GM23248 (cell line): ENCODE measurements at places on chromosomes 16 and 17.

DNA sequence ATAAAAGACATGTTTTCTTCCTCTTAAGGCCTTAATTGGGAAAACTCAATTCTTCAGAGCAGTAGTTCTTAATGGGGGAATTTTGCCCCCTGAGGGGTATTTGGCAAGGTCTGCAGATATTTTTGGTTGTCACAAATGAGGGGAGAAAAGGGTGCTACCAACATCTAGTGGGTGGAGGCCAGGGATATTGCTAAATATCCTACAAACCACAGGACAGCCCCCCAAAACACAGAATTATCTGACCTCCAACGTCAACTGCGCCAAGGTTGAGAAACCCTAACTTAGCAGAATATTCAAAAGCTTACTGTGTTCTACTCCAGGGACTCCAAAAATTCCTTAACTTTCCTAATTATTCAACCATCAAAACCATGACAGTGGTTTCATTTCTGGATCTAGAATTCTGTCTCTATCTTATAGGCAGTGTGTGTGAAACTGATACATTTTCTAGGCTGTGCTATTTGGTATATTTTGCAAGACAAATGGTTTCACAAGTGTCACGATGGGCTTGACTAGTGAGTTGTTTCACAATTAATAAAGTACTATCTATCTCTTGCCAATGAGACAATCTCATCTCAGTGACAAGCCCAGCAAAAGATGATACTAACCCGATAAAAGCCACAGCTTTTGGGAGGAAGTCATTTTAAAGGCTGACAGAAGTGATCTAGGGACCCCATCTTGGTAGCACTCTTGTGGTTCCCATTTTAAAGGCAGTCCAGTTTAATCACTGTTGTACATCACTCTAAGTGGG is 14.7 kb downstream of the TXNDC11 start:
- DNase-seq, result no peak

GRCh38 chr16:79835194-79835593 is 234.7 kb upstream of the MAF start:
- DNase-seq, result no peak

- DNase-seq, result no peak
These were observed 7.5 kb downstream of the FLOT2 start for GRCh38 chr17:28889996-28890395.

- DNase-seq, result no peak
These were observed 84.5 kb downstream of the TNRC6C start for GRCh38 chr17:78043031-78043430.

GRCh38 chr16:79463841-79464240 is 136.7 kb downstream of the MAF start:
- no peak for DNase-seq

GRCh38 chr17:81203136-81203535 is 19.6 kb downstream of the CEP131 start:
- no peak for DNase-seq

DNA sequence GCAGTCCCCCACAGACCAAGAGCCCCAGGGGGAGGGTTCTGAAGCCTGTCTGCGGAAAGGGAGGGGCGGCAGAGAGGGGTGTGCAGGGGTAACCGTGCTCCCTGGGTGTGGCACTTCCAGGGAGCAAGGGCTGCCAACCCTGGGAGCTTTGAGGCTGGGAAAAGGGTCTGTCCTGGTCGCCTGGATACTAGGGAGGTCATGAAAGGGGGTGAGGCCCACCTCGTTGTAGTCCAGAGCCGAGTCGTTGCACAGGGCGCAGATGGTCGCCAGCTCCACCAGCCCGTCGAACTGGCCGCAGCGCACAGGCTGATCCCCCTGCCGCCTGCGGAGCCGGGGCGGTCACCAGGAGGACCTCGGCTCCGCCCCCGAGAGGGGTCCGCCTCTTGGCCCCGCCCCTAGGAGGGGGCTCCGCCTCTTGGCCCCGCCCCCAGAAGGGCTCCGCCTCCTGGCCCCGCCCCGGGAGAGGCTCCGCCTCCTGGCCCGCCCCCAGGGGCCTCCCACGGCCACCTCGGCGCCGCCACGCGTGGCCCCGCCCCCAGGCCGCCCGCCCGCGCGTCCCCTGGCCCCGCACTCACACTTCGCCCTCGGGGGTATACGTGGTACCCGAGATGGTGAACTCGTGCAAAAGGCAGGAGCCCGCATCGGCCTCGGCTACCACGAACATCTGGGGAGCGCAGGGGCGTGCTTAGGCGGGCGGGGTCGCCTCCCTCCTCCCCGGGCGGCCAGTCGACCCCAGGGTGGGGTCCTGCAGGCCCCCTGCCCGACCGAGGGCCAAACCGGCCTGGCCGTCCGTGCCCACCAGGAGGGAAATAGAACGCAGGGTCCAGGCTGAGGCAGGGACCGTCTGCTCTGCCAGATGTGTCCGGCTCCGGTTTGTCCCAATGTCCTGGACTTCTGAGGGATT is 19.5 kb downstream of the ATP2A3 start:
- DNase-seq, result peak; percentile 89

- peak; percentile 91 for DNase-seq
These were observed 189.2 kb upstream of the AXIN2 start for GRCh38 chr17:65750631-65751115.

- peak; percentile 82 for DNase-seq
These were observed 29.6 kb upstream of the MRC2 start for GRCh38 chr17:62597920-62598319.

- no peak for DNase-seq
These were observed 229.0 kb downstream of the SNX29 start for GRCh38 chr16:12205378-12206097.

DNA sequence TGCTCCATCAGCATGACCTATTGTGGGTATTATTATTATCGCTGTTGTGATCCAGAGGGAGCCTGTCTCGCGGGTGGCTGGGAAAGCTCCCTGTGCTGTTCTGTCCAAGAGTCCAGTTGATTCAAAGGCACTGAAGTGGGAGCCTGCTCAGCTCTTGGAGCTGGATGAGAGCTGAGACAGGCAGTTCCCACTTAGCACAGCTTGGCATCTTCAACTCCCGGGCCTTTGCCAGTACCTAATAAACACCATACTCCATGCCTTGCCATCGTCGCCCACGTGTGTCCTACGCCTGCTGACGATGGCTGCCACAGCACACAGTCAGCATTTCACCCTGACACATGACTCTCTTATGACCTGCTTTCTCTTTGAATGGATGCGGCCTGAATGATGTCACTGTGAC is 32.6 kb downstream of the RTN4RL1 start:
- DNase-seq, result peak; percentile 36

GRCh38 chr17:36203335-36203734 is 6.8 kb upstream of the CCL3L1 start:
- no peak for DNase-seq

DNA sequence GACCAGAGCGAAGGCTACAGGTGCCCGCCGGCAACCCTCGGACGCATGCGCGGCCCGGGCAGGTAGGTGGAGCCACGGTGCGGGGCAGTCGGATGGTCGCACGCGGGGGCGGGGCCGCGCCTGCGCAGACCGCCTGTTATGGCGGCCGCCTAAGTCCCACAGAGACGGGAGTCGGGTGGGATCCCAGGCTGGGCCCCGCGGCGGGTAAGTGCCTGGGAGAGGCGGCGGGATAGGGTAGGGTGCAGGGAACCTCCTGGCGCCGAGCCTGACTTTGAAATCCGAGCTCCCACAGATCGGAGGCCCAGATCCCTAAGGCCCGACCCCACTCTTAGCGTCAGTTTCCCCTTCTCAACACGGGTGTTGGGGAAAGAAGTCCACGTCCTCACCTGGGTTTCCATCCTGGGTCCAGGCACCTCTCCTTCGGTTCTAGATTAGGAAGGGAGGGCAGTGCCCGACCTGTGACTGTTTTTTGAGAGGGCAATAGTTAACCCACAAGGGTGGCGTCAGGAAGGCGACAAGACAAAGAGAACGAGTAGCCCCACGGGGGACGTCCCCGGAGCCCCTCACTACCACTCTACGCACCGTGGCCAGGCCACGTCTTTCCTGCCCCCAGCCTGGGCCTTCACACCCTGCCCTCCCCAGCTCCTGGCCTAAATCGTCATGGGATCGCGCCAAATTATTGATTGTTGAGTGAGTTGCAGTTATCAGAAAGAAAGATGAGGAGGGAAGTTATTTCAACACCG is at the start of gene METTL22:
METTL22 (plus strand) TSS at position 127 of the 743 bp plus-strand sequence. CDS start 3,968 bp downstream, outside the sequence.
- peak; percentile 92 for DNase-seq

- no peak for DNase-seq
These were observed 32.8 kb downstream of the LDHD start for GRCh38 chr16:75083813-75084212.

GRCh38 chr17:35345926-35346771 is 27.3 kb downstream of the SLFN11 start:
- DNase-seq, result peak; percentile 71

- peak; percentile 56 for DNase-seq
These were observed 20.7 kb downstream of the TRAP1 start for GRCh38 chr16:3696425-3697218.

DNA sequence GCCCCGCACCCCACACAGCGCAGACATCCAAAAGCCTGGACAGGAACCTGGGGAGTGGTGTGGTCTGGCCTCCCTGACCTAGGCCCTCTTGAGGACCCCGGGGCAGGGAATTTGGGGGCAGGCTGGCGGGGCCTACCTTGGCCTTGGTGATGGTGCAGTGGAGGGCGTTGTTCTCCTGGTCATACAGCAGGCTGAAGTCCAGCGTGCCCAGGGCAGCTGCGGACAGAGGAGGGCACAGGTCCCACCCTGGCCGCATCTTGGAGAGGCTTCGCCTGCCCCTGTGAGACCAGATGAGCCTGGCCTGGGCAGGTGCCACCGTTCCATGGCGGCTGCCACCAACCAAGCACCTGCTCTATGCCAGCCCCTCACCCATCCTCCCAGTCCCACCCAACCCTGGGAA is 9.0 kb downstream of the DOC2B start:
- DNase-seq, result no peak

- peak; percentile 70 for DNase-seq
These were observed 435.6 kb upstream of the DYNLRB2 start for GRCh38 chr16:80105160-80105559.

DNA sequence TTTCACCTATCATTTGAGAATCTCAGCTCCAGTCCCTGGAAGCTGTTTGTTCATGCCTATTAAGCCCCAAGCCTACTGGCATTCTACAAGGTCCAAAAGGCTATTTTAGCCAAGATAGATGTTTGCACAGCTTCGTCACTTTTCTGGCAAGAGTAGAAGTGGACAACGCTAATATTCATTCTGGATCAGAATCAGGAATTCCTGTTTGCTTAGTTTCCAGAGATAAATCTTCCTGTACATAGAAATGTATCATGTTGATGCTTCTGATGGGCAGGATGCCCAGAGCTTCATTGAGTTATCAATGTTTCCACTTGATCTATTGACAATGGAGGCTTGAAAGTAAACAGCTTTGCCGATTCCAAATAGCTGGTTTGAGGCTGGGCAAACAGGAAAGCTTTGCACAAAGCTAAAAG is 260.7 kb upstream of the CA10 start:
- DNase-seq, result no peak

DNA sequence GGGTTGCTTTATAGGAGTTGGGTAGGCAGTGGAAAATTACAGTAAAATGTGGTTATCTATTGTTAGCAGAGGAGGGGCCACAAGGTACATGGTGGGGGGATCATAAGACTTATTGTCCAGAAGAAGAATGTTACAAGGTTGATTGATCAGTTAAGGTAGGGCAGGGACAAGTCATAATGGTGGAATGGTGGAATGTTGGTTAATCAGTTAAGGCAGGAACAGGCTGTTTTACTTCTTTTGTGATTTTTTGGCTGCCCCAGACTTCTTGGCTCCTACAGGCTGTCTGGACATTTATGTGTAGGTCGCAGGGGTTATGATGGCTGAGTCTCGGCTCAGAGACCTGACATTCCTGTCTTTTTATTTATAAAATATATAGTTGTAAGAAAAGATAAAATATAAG is 2277.1 kb downstream of the TP53TG3F start:
- DNase-seq, result no peak

GRCh38 chr17:5541610-5542202 is 42.6 kb downstream of the NLRP1 start:
- DNase-seq, result no peak

GRCh38 chr16:87216148-87216840 is 100.9 kb downstream of the C16orf95 start:
- no peak for DNase-seq

DNA sequence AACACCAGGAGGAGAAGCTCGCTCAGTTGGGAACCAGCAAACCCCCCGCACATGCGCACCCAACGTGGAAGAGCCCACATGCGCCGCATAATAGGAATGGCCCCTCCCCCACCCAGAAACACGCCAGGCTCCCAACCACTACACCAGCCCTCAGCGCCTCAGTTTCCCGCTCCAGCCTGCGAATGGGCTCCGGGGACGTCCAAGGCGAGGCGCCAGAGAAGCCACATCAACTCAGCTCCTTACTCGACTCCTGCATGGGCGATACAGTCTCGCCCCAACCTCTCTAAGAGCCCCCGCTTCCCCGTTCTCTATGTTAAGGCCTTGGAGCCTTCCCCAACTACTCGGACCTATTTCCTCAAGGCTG is 504 bp downstream of the SRSF1 start:
- DNase-seq, result peak; percentile 89

GRCh38 chr16:67158637-67159600 is 790 bp downstream of the TRADD start:
- peak; percentile 67 for DNase-seq

- DNase-seq, result no peak
These were observed 114.3 kb downstream of the ABCC1 start for GRCh38 chr16:16063683-16064082.

DNA sequence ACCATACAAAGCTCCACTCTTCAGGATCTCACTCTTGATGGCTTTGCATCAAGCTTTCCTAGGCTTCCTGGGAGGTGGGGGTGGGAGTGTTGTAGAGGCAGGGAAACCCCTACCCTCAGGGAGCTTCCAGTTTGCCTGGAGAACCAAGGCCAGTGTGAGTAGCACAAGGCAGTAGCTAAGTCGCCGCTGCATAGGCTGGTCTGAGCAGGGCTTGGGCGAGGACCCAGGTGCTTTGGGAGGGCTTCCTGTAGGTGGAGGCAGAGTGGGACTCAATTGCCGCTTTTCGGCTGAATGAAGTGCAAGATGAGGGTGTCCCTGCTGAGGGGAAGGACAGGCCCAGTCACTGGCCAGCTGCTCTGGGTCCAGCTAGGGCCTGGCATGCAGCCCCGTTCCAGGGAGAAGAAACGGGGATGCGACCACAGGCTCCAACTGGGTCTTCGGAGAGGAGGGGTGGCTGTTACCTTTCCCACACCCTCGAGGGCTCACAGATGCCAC is 3.9 kb downstream of the CD79B start:
- no peak for DNase-seq

- no peak for DNase-seq
These were observed 41.0 kb downstream of the TOM1L2 start for GRCh38 chr17:17931159-17931558.

- peak; percentile 90 for DNase-seq
These were observed 90.0 kb upstream of the TBX2 start for GRCh38 chr17:61309362-61310256.

GRCh38 chr16:3242709-3243108 is 7.8 kb upstream of the ZNF200 start:
- DNase-seq, result no peak

- DNase-seq, result no peak
These were observed 3.4 kb upstream of the ACSF3 start for GRCh38 chr16:89090182-89090630.

- peak; percentile 43 for DNase-seq
These were observed 2.3 kb downstream of the C17orf58 start for GRCh38 chr17:67993998-67994361.

- DNase-seq, result no peak
These were observed 18.7 kb upstream of the ADORA2B start for GRCh38 chr17:15926039-15926740.

- DNase-seq, result no peak
These were observed 1.6 kb upstream of the IGFALS start for GRCh38 chr16:1794908-1795666.

- DNase-seq, result no peak
These were observed 132.3 kb downstream of the TMEM132E start for GRCh38 chr17:34711646-34712045.
